ENCODE measurements at places on chromosomes 3 and 15.

- peak; percentile 53 for DNase-seq
These were observed 1.4 kb downstream of the KBTBD13 start for GRCh38 chr15:65077981-65078352.

- DNase-seq = no peak
These were observed 140.2 kb upstream of the SPRED1 start for GRCh38 chr15:38112406-38112805.

DNA sequence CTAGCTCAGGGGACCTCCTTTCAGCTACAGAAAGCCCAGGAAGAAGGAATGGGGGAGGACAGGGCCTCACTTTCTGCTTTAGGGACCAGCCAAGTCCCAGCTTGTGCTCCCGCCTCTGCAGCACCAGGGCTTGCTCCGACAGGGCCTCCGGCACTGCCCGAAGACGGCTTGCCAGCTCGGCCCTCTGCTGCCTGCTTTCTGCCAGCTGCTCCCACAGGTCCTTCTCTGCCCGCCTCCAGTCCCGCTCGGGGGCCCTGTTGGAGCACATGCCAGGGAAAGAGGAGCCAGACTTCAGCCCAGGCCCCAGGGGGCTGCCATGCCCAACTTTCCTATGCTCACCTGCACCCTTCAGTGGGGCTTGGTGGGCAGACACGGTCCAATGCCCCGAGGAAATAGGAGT, 4.3 kb upstream of the CLK3 start:
- no peak for DNase-seq

DNA sequence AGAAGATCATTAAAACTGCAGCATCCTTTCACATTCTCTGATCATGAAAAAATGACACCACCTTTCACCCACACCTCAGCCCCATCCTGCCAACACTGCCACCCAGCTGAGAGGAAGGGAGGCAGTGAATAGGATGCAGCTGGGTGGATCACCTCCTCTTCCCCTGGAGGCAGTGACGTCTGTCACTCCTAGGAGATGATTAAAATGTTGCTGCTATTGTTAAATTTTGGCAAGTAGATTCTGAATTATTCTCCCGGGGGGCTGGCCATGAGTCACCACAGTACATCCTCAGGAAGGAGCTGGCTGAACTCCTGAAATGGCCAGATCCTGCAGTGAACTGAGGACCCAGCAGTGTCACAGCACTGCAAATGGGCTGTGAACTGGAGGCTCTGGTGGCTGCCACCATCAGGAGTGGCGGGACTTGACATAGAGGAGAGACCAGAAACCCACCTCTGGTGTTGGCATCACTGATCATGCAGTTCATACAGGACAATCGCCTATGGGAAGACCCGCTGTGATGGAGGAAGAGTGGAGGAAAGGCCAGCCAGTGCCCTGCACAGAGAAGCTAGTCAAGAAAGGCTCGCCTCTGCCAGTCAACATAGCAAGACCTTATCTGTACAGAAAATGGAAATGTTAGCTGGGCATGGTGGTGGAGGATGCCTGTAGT, 199.1 kb downstream of the FAM43A start:
- DNase-seq = peak; percentile 20

- no peak for DNase-seq
These were observed 564 bp upstream of the GRM7 start for GRCh38 chr3:6860149-6860953.

DNA sequence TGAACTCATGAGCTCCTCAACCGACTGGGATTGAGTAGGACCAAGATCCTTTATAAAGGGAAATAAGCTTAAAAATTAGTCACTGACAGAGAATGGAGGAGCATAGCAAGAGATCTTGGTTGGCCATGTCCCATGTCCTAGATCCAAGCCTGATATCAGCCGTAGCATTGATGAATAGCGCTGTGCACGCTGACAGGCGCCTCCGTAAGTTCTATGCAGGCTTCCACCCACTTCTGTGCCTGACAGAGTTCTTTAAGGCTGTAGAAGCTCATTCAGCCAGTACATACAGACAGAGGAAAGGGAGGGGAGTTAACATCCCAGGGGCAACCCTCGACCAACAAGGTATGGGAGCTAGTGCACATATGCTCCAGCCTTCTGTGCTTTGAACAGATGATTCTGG, 251.7 kb upstream of the TBC1D5 start:
- no peak for DNase-seq

DNA sequence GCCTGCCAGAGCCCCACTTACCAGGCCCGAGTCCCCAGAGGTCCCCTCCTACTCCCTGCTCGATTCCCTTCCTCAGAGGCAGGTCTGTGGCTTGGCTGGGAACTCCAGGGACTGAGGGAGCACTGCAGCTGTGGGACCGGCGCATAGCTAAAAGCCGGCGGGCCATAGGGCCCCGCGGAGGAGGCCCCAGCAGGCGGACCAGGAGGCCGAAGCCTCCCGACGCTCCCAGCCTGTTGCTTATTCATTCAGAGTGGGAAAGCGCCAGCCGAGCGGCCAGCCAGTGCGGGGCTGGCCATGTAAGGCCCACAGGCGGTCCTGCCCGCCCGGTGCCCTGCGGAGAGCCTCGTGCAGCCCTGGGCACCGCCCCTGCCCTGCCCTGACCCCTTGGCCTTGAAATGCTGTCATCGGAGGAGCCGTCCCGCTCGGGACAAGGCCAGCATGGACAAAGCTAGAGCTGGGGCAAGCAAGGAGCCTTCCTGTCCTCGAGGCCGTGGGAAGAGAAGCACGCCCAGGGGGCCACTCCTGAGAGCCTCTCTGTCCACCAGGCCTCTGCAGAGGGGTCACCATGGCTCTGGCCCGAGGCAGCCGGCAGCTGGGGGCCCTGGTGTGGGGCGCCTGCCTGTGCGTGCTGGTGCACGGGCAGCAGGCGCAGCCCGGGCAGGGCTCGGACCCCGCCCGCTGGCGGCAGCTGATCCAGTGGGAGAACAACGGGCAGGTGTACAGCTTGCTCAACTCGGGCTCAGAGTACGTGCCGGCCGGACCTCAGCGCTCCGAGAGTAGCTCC, at the start of gene LOXL1:
TSS of gene LOXL1 (plus strand) at position 244 of the 784 bp plus-strand sequence. CDS start at position 566, 322 bp downstream.
- DNase-seq = peak; percentile 94

DNA sequence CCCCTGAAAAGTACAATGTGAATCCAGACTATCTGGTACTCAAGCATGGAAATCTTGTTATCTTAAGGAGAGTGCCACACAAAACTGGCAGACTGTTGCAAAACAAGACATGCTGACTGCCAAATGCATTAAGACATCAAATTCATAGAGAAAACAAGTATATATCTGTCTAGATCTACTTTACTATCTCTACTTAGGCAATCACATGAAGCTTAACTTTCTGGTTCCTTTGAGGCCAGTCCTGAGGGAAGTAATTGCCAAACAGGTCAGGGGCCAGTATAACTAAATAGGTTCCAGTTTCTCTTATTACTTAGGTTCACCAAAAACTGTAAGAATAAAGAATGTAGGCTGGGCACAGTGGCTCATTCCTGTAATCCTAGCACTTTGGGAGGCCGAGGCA, 15.9 kb upstream of the SLC4A7 start:
- DNase-seq = no peak

- peak; percentile 55 for DNase-seq
These were observed 22.1 kb downstream of the ACKR2 start for GRCh38 chr3:42831321-42831713.

GRCh38 chr3:136667081-136667480, 85.1 kb downstream of the STAG1 start:
- DNase-seq = no peak

GRCh38 chr3:9902372-9903237, at the start of gene IL17RE:
TSS of gene IL17RE (plus strand) at chr3:9902848. CDS start at chr3:9902933, 85 bp downstream.
- DNase-seq = no peak

GRCh38 chr15:77185242-77185785, 114.4 kb upstream of the TSPAN3 start:
- peak; percentile 18 for DNase-seq

DNA sequence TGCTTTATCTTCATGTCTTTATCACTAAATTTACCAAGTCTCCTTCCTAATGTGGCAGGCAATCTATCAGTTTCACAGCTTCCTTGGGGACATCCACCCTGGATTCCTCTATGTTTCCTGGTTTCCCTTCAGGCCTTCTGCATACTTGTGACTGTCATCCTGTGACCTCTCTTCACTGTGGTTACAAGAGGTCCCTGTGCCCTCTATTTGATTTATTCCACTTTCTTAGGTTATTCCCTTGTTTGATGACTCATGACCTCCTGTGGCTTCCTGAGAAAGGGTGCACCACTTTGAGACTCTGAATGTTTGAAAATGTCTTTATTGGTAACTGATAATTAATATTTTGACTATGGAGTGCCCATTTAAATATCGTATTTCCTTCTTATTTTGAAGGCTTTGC, 60.5 kb upstream of the KY start:
- peak; percentile 25 for DNase-seq

GRCh38 chr3:195156286-195156890, 114.6 kb downstream of the XXYLT1 start:
- no peak for DNase-seq

DNA sequence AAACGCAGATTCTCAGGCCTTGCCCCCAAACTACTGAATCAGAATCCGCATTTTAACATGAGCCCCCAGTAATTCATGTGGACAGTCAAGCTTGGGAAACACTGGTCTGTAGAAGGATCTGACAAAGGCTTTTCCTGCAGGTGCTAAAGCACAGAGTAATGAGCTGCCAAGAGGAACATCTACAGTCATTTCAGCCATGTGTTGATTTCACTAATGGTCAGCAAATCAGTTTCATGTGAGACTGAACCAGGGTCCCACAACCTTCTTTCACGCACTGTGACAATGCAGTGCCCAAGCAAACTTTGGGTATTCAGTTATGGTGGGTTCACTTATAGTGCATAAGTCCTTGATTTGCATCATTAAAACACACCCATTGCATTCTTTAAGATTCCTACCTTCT, 237.6 kb downstream of the TUSC7 start:
- DNase-seq = no peak

- DNase-seq = no peak
These were observed 65.5 kb upstream of the RPL32 start for GRCh38 chr3:12906916-12907290.

DNA sequence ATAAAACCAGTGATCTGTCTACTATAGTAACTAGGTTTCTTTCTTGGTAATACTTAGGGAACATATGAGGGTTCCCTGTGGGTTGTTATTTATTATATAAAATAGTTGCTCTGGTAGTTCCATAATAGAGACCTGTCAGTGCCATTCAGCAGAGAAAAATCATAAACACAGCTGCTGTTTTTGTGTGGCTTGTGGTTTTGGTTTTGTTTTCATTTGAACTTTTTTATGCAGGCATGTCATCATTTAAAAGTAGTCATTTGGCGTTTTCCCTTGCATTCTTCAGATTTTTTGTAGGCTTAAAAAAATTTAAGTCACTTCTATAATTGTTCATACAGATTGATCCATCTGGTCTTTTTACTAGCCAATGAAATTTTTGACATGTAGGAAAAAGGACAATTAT, 47.9 kb downstream of the PIK3CA start:
- peak; percentile 87 for DNase-seq

GRCh38 chr15:95009635-95010034, 778.3 kb downstream of the MCTP2 start:
- DNase-seq = no peak

- DNase-seq = no peak
These were observed 105.4 kb downstream of the CLASP2 start for GRCh38 chr3:33612607-33613006.

- no peak for DNase-seq
These were observed 9.5 kb downstream of the PRKCD start for GRCh38 chr3:53170325-53171063.

DNA sequence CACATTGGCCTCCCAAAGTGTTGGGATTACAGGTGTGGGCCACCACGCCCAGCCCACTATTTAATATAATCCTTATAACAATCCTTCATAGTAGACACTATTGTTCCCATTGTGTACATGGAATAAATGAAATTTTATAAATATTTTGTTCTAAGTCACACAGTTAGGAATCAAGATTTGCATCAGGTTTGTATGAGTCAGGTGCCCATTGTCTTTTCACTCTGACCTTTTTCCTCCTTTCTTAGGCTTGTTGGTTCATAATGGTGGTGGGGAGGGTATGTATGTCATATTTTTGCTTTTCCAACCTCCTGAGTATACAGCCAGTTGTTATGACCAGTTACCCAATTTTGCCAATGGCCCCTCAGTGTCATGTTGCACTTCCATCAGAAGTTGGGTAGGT, 18.0 kb upstream of the SLC30A4 start:
- no peak for DNase-seq

DNA sequence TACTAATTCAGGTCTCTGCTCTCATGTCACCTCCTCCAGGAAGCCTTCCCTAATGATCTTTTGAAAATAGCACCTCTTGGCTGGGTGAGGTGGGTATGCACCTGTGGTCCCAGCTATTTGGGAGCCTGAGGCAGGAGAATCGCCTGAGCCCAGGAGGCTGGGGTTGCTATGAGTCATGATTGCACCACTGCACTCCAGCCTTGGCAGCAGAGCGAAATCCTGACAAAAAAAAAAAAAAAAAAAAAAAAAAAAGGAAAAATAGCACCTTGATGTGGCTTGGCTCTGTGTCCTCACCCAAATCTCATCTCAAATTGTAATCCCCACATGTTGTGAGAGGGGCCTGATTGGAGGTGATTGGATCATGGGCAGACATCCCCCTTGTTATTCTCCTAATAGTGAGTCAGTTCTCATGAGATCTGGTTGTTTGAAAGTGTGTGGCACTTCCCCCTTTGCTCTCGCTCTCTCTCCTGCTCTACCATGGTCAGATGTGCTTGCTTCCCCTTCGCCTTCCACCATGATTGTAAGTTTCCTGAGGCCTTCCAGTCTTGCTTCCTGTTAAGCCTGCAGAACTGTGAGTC, 11.2 kb upstream of the RNU6-1 start:
- no peak for DNase-seq

GRCh38 chr15:85479071-85479647, 98.8 kb downstream of the AKAP13 start:
- peak; percentile 79 for DNase-seq

DNA sequence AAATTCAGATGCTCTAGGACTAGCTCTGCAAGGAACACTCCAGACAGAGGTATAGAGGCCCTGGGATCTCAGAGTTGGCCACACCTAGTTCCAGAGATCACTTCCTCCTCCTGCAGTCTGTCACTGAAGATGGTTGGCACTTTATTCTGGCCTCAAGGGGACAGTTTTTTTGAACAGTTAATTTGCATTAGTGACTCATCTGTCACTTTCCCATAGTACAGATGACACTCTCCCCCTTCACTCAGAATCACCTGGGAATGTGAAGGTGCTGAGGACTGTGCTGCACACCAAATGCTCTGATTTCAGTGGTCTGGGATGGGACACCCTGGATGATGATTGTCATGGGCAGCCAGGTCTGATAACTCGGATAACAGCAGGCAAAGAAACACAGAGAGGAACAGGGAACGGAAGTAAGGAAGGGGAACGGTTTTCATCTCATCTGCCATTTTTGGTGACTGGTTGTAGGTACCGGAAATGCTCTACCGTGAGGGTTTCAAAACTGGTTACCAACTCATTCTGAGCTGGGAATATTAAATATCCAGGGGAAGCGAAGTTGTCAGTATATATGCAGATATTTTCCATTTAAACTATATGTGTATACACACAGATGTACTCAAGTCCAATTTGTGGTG, 232.5 kb upstream of the ST8SIA2 start:
- DNase-seq = no peak
